ENCODE measurements at places on chromosomes 6 and 20.

GRCh38 chr20:50554694-50555579, 44.8 kb downstream of the PTPN1 start:
- peak; percentile 22 for DNase-seq

- no peak for DNase-seq
Measured at GRCh38 chr6:31712296-31712695, 2.9 kb upstream of the LY6G6D start.

DNA sequence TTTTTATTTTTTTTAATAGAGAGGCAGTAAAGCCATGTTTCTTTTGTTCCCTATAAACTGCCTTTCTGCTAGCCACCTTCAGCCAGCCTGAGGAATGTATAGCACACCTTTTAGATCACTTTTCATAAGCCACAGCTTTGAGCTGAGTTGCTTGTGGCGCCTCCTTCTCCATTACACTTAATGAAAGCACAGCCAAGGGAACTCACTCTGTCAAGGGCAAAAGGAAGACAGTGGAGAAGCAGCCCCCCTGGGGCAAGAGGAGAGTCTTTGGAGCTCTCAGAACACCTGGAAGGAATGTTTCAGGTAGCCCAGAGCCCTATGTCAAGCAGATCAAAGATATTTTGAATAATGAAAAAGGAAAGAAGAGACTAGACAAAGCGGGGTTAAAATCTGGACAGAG, 235.1 kb downstream of the CLIC5 start:
- no peak for DNase-seq

DNA sequence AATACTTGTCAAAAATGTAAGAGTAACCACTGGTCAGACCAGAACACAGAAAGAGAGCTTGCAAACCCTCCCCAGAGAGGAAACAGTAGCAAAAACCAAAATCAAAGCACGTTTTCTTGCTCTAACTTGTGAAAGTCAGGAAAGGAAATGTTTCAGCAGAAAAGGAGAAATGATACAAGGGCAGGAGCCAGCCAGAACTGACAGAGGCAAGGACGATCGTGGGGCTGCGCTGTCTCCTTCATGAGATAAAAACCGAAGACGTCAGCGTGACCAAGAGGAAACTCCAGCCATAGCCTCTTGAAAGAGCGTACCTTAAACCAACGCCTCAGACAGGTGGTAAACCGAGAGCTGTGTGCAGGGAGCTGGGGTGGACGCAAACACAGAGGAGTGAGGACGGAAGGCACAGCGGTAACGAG, 27.5 kb downstream of the LAMA5 start:
- DNase-seq, result no peak

GRCh38 chr20:278181-278580, 12.4 kb downstream of the C20orf96 start:
- DNase-seq, result no peak

- DNase-seq, result no peak
Measured at GRCh38 chr20:40956542-40957264, 71.9 kb upstream of the TOP1 start.

GRCh38 chr20:4546786-4547185, 174.9 kb upstream of the PRND start:
- no peak for DNase-seq
